Smooth muscle cell of trachea (primary cell): ENCODE measurements at places on chromosomes 7 and 10. TPM values are rescaled to one million over a fixed set of nuclear protein-coding genes. Genes with fewer than 3 reads are reported as not detected.

The GPR146 gene
- total RNA-seq, result 1.2 and 5.0 TPM in 2 replicates

The UCMA gene
- total RNA-seq, result not detected in 2 replicates

The PKD1L1 gene
- total RNA-seq, result 0.17 TPM in 1 of 2 replicates, not detected in the other

The MEOX2 gene
- total RNA-seq, result 0.83 and 6.1 TPM in 2 replicates

The JAKMIP3 gene
- total RNA-seq, result under 0.01 and 0.17 TPM in 2 replicates

The HPS1 gene
- 38.0 and 62.9 TPM in 2 replicates for total RNA-seq

The ELN gene
- total RNA-seq, result 4.4 and 7.8 TPM in 2 replicates

The LRGUK gene
- total RNA-seq, result under 0.01 and 0.29 TPM in 2 replicates

The PON1 gene
- total RNA-seq, result not detected in 2 replicates

The CEP55 gene
- 3.8 and 57.2 TPM in 2 replicates for total RNA-seq

The PLAU gene
- total RNA-seq, result 67.8 and 114 TPM in 2 replicates

The ADAM12 gene
- total RNA-seq, result 28.8 and 34.4 TPM in 2 replicates

The SPACDR gene
- 0.73 and 2.6 TPM in 2 replicates for total RNA-seq

The SLC35B4 gene
- total RNA-seq, result 14.6 and 18.0 TPM in 2 replicates

The ADRA2A gene
- total RNA-seq, result under 0.01 TPM in 1 of 2 replicates, not detected in the other

The ABCA13 gene
- 2.5 and 5.1 TPM in 2 replicates for total RNA-seq

The ANLN gene
- 15.7 and 122 TPM in 2 replicates for total RNA-seq

The CLDN3 gene
- total RNA-seq, result 0.33 TPM in 1 of 2 replicates, not detected in the other

The TMEM236 gene
- under 0.01 TPM in 2 replicates for total RNA-seq

The HSPA14 gene
- total RNA-seq, result 9.8 and 23.9 TPM in 2 replicates

The ADIRF gene
- 159 and 195 TPM in 2 replicates for total RNA-seq

The OR2A1 gene
- total RNA-seq, result under 0.01 and 0.15 TPM in 2 replicates

The SCIN gene
- total RNA-seq, result under 0.01 TPM in 2 replicates

The UNCX gene
- not detected in 2 replicates for total RNA-seq

The NOC3L gene
- 26.0 and 31.9 TPM in 2 replicates for total RNA-seq

The ARHGEF35 gene
- total RNA-seq, result 2.3 and 2.8 TPM in 2 replicates

The SSMEM1 gene
- 0.29 TPM in 1 of 2 replicates, not detected in the other for total RNA-seq

The RNF148 gene
- 0.33 and 1.3 TPM in 2 replicates for total RNA-seq

The TRPV5 gene
- not detected in 2 replicates for total RNA-seq

The PRXL2A gene
- 2.5 and 3.3 TPM in 2 replicates for total RNA-seq

The PHTF2 gene
- total RNA-seq, result 23.8 and 34.2 TPM in 2 replicates
